ENCODE measurements at places on chromosomes 12 and 14. TPM values are rescaled to one million over a fixed set of nuclear protein-coding genes. Genes with fewer than 3 reads are reported as not detected.

DNA sequence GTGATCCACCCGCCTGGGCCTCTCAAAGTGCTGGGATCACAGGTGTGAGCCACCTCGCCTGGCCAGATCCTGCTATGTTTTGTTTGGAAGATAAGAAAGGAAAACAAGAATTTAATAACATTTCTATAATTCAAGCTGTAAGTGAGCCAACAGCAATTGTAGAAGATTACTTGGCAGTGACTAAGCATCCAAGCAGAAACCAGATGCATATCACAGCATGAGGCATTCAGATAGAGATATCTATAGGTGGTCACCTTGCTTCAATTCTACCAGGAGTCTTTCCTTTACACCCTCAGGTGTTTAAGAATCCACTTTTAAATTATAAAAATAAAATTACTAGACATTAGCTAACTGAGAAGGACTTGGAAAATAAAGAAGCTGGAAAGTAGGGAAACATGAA lies 83.9 kb upstream of the ATF7IP start:
- DNase-seq, result no peak

DNA sequence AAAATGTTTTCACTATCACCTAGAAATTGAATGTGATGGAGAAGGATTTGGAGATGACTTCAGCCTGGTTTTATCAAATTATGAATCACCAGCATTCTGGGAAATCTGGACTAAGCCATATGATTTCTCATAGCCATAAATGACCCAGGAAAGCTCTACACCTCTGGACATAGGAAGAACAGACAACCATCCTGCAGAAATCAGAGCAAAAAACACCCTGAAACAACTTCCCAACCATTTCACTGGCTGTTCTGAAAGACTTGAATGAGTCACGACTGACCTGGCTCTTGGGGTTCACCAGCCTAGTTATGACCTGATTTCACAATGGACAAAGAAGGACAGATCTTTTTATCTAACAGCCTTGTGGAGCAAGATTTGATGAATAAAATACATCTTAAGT lies 123.8 kb downstream of the KCNH5 start:
- no peak for DNase-seq

GRCh38 chr12:52879394-52880351 lies 25.2 kb downstream of the KRT8 start:
- no peak for DNase-seq

GRCh38 chr12:70178038-70178437 lies 65.2 kb upstream of the CNOT2 start:
- DNase-seq, result no peak

DNA sequence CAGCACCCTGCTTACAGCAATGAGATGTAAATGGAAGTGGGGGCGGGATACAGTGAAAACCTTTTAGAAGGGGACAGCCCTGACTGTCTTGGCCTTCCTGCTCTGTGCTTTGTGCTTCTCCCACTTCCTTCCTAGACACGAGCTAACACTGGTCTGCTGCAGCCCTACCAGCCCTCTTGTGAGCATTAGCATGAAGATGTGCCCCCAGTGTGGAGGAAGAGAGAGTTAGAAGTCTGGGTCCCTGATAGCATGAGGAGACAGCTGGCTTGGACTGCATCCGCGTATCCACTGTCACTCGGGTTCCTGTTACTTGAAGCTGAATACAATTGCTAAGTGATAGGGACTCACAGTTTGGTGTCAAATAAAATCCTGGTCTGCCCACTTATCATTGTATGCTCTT lies 248.1 kb upstream of the SOX5 start:
- no peak for DNase-seq

Gene TEX52
- not detected for total RNA-seq

- no peak for DNase-seq
These were observed 7.4 kb downstream of the ASCL1 start for GRCh38 chr12:102964872-102965271.

DNA sequence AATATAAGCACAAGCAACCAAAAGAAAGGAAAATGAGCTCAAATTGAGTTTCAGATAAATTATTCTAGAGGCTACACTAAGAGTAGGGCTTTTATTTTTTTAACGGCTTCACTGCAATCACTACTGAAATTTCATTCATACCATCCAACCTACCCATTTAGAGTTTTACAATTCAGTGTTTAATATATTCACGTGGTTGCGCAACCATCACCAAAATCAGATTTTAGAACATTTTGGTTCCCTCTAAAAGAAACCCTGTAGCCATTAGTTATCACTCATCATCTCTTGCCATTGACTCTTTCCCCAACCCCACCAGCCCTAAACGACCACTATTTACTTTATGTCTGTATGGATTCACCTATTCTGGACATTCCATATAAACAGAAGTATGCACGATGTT lies 401.5 kb downstream of the MDGA2 start:
- no peak for DNase-seq

Gene RPGRIP1
- 0.65 TPM for total RNA-seq

- DNase-seq, result no peak
These were observed 118.2 kb downstream of the ZFP36L1 start for GRCh38 chr14:68674538-68675232.

- DNase-seq, result no peak
These were observed 2.7 kb downstream of the RSRC2 start for GRCh38 chr12:122523846-122524718.

DNA sequence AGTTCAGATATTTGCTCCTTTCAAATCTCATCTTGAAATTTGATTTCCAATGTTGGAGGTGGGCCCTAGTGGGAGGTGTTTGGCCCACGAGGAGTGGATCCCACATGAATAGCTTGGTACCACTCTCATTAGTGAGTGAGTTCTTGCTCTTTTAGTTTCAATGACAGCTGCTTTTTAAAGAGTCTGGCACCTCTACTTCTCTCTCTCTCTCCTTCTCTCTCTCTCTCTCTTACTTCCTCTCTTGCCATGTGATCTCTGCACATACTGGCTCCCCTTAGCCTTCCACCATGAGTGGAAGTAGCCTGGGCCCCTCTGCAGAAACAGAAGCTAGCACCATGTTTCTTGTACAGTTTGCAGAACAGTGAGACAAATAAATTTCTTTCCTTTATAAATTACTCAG lies 25.1 kb downstream of the GPR65 start:
- no peak for DNase-seq

- no peak for DNase-seq
These were observed 1.7 kb upstream of the KCNJ8 start for GRCh38 chr12:21776175-21776574.

- DNase-seq, result no peak
These were observed 17.5 kb upstream of the BEGAIN start for GRCh38 chr14:100604709-100605108.

GRCh38 chr12:103928682-103929045 lies 1.5 kb upstream of the HSP90B1 start:
- DNase-seq, result no peak

- DNase-seq, result no peak
These were observed 131.8 kb downstream of the NPAS3 start for GRCh38 chr14:33070475-33070874.

DNA sequence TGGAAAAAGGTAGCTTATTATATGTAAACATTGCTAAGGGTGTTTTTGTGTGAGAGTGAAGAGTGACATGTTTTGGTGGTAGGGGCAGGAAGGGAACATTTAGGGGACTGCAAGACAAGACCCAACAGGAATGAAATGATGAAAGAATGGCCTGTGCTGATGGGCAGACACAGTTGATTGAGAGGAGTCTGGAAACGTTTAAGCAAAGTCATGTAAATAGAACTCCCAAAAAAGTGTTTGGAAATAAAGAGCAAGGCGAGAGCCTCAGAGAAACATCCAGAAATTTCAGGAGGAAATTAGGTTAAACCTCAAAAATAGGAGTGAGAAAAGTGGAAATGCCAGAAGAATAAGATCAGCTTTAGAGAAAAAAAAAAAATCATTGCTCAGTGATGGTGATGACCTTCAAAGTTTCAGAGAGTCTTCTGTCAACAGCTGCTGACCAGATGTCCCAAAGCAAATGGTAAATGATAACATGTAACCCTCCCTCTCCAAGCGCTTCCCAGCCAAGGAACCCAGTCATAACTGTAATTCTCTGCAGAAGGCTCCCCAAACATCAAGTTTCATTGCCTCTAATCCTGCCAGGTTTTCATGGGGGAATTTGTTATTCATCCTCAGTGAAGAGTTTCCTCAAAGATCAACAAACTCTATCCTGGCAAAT lies 223.2 kb upstream of the FAR2 start:
- no peak for DNase-seq

DNA sequence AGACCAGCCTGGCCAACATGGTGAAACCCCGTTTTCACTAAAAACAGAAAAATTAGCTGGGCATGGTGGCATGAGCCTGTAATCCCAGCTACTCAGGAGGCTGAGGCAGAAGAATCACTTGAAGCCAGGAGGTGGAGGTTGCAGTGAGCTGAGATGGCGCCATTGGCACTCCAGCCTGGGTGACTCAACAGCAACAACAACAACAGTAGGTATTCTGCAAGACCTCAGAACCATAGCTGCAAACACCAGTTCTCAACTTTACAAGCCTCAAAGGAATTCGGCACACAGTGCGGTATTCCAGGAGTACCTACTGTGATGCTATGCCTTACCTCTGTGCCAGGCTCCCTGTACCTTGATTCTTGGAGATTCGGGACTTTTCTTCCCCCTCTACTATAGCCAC lies 15.8 kb downstream of the FOXN3 start:
- no peak for DNase-seq

GRCh38 chr12:19938031-19938430 lies 430.3 kb upstream of the PDE3A start:
- no peak for DNase-seq

Gene P2RX7
- total RNA-seq, result 0.42 TPM

GRCh38 chr12:9781360-9781759 lies 20.7 kb upstream of the CD69 start:
- no peak for DNase-seq
